ENCODE measurements at places on chromosomes 2 and 18.
A peak's percentile ranks its signal among the peaks of the same experiment; 100 is the strongest.

DNA sequence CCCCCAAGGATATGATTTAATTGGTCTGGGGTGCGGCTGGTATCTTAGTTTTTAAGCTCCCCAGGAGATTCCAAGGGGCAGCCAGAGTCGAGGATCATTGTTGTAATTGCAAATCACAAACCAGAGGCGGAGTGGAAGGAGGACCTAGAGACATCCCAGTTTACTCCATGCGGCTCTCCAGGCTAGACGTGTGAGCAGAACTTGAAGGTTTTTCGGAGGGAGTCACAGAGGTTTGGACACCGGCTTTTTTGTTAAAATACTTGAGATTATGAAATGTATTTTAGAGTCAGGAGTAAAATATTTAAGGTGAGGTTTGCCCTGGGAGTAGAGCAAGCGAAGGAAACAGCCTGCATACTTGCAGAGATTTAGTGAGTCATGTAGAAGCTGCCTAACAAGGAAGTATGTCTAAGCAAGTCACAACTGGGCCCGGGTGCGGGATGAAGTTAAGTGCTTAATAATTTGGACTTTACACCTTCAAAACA lies 39.5 kb downstream of the TGOLN2 start:
- no peak for DNase-seq

GRCh38 chr2:3427272-3427671 lies 47.8 kb downstream of the TRAPPC12 start:
- no peak for DNase-seq

DNA sequence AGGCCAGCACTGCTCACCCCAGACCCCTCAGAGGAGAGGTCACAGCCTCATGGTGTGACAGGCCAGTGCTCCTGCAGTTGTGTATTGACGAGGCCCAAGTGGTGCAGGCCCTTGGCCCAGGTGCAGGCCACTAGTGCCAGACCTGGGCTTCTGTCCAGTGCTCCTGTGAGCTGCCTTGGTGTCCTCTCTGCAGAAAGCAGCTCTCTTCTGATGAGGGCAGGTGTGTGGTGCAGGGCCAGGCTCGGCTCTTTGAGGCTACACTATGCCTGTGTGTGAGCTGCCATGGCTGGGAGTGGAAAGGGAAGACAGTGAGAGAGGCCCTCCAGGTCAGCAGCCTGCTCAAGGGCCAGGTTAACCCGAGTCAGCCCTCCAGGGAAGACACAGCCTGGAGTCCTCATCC lies 17.1 kb downstream of the EHD3 start:
- no peak for DNase-seq

GRCh38 chr2:232376260-232376659 lies 2.3 kb upstream of the ALPP start:
- no peak for DNase-seq

GRCh38 chr2:203782262-203782976 lies 76.0 kb downstream of the CD28 start:
- no peak for DNase-seq

DNA sequence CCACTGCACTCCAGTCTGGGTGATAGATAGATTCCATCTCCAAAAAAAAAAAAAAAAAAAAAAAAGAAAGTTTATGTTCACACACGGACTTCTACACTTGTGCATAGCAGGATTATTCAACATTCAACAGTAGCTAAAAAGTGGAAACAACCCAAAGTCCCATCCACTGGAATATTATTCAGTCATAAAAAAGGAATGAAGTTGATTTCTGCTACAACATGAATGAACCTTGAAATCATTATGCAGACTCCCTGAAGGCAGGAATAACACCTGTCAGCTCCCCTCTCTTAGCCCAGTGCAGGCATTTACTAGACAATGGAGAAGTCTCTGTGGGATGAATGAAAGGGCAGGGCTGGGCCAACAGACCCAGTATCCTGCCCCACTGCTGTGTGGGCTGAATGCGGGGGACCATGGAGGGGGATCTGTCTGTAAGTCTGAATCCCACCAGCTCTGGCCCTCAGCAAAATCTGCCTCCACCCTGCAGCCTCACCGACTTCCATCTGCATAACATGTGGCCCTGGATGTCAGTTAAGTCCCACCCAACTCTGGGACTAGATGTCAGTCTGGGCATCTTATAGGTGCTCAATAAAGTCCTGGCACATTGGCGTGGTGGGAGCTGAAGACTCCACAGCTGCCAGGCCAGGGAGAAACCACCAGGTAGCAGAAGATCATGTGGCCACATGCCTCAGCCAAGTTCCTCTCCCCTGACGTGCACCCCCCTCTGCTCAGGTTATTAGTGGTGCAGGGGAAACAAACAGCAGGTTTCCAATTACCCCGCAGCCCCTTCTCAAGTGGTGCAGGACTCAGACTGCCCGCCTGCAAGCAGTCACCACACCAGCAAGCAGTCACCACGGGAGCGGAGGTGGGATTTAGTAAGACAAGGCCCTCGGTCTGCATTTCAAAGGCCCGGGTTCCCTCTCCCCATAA lies 8.9 kb downstream of the ZFP36L2 start:
- no peak for DNase-seq

- no peak for DNase-seq
These were observed 29.8 kb downstream of the EPC2 start for GRCh38 chr2:148674063-148675020.

GRCh38 chr2:145851730-145852129 lies 1331.8 kb upstream of the ZEB2 start:
- DNase-seq, result no peak

GRCh38 chr18:54147439-54147838 lies 77.0 kb downstream of the MBD2 start:
- DNase-seq, result no peak

GRCh38 chr2:134634054-134634753 lies 84.6 kb downstream of the TMEM163 start:
- no peak for DNase-seq

- no peak for DNase-seq
These were observed 200.5 kb downstream of the MC4R start for GRCh38 chr18:60172030-60172429.

GRCh38 chr2:54499661-54500060 lies 43.5 kb downstream of the SPTBN1 start:
- DNase-seq, result no peak

GRCh38 chr18:68121826-68122225 lies 593.1 kb downstream of the TMX3 start:
- no peak for DNase-seq

- DNase-seq, result no peak
These were observed 80.9 kb downstream of the CABYR start for GRCh38 chr18:24219561-24220317.

- DNase-seq, result no peak
These were observed 114.0 kb downstream of the DSEL start for GRCh38 chr18:67402543-67402942.

DNA sequence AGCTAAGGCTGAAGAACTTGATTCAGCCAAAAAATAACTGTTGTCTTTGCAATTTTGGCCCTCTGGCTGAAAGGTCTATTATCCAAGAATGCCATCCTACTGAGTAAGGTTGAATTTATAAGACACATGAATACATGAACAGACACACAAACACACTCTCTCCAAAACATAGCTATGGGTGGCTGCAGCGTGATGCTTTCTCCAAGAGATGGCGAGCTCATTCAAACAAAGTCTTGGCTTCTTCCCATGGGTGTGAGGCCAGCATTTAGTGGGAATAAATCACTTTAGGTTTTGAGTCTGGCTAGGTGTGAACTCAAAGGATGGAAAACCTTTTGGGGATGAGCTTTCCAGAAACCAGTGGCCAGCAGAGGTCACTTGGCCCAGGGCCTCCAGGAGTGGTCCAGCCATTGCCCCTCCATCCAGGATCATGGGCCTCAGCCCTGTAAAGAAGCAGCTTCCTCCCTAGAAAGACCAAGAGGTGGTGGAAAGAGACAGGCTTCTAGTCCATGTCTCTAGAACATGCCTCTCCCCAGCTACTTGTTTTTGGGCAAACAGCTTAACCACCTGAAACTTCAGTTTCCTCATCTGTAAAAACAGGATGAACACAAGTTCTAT lies 11.0 kb upstream of the OSR1 start:
- DNase-seq, result no peak

- no peak for DNase-seq
These were observed 3.4 kb upstream of the IER3IP1 start for GRCh38 chr18:47179520-47179919.

DNA sequence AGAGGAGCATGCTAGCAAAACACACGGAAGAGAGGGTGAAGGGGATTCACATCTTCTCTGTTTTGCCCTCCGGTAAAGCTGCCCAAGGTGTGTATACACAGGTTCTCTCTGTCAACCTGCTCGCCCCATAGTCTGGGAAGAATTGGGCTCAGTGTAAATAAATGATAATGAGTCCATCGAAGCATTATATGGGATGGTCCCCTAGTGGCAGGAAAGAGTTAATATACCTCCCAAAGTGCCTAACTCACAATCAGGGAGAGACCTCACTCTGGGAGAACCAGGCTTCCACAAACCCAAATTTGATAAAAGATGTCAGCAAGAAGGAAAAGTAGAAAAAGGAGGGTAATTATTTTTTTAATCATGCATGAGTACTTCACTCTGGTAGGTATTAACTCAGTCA lies 262.2 kb upstream of the ZNF521 start:
- DNase-seq, result no peak

GRCh38 chr2:60507211-60507965 lies 46.1 kb downstream of the BCL11A start:
- DNase-seq, result peak; percentile 38

- DNase-seq, result no peak
These were observed 152.8 kb upstream of the ZNF519 start for GRCh38 chr18:14285053-14285452.

DNA sequence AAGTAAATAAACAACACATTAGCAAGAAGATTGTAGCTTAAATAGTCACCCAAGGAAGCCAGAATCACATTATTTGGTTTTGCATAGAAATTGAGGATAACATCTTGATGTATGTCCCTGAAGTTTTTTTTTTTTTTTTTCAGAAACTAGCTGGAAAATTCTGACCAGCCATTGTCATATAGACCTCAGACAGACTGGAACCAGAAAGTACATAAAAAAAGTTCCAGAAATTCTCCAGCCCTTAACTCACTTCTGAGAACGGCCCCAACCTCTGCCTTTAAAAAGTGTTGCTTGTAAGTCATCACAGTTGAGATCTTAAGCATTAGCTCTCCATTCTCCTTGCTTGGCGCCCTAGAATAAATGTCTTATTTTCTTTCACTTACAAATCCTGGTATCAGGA lies 350.5 kb downstream of the CCDC85A start:
- DNase-seq, result no peak

DNA sequence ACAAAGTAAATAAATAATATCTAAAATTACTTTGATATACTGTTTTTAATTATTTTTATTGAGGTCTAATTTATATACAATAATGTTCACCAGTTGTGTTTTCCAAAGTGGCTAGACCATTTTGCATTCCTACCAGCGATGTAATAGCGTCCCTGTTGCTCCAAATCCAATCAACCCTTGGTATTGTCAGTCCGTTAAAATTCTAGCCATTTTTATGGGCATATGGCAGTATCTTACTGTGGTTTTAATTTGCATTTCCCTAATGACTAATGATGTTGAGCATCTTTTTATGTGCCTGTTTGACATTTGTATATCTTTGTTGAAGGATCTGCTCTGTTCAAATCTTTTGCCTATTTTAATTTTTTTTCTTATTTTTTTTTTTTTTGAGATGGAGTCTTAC lies 185.0 kb downstream of the PRPF40A start:
- DNase-seq, result no peak

- no peak for DNase-seq
These were observed 133.4 kb upstream of the GPC1 start for GRCh38 chr2:240302041-240302440.

GRCh38 chr2:26347286-26347865 lies 787 bp upstream of the ADGRF3 start:
- DNase-seq, result no peak

GRCh38 chr2:67839242-67839641 lies 223.6 kb downstream of the C1D start:
- DNase-seq, result no peak

GRCh38 chr2:76008001-76008702 lies 297.4 kb upstream of the GCFC2 start:
- DNase-seq, result no peak

DNA sequence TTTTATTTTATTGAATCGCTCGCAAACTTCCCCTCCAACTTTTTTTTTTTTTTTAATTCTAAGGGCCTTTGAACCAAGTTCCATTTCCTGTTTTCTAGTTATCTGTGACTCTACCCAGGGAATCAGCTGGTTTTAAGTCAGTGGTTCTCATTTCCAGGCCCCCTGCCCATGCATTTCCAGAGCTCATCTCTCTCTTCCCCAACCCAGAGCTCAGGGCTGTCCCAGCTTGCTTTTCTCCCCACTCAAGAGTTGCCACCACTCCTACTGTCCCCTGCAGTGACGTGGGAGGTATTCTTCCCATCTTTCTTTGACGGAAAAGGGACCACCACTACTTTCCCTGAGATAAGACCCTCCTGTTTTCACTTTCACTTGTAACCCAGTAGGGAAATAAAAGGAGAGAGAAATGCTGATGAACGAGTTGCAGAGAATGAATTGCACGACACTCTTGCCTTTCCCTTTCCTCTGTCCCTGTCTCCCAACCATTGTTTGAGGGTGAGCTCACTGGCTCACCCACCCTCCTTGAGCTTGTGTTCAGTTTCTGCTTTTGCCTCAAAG lies 42.1 kb downstream of the TET3 start:
- DNase-seq, result no peak

DNA sequence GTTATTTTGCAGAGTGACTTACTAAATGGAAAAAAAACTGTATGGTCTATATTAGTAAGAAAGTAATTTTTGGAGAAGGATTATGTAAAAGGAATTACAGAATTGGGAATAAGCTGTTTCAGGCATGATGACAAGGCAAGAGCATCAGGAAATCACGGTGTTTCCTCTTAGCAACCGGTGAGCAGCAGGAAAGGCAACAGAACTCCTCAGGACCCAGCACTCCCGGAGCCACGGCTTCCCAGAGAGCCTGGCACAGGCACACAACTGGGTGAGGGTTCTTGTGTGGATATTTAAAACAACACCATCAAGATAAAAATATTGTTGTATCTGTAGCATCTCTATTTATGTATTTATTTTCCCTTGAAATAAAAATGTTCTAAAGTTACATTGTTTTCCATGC lies 34.4 kb downstream of the CYP27C1 start:
- DNase-seq, result no peak

DNA sequence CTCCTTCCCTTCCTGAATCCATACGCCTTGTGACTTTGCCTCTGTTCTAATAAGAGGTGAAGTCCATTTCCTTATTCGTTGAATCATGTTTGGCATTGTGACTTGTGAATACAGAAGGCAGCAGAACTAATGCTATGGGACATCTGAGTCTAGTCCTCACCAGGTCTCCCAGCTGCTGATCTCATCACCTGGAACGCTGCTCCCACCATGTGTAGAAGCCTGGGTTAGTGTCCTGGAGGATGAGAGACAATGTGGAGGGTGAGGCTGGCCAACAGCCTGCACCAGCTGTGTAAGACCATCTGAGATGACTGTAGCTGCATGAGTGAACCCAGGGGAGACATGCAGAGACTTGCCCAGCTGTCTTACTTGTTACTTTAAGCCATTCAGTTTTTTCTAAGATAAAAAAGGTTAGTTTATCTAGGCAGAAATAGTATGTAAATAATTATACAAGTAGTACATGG lies 3.5 kb upstream of the HAAO start:
- DNase-seq, result no peak

Data from GF-D8 (cell line).